Stimulated activated CD4-positive, alpha-beta T cell treated with anti-CD3 and anti-CD28 coated beads, Interleukin-1b, Interleukin-23, amount 100 ng/mL, for 1 hour (primary cell): ENCODE measurements at places on chromosomes 6 and 20.

GRCh38 chr20:1357921-1358671 lies 29.2 kb upstream of the SDCBP2 start:
- no peak for DNase-seq

GRCh38 chr6:3372184-3372846 lies 84.5 kb downstream of the SLC22A23 start:
- no peak for DNase-seq

DNA sequence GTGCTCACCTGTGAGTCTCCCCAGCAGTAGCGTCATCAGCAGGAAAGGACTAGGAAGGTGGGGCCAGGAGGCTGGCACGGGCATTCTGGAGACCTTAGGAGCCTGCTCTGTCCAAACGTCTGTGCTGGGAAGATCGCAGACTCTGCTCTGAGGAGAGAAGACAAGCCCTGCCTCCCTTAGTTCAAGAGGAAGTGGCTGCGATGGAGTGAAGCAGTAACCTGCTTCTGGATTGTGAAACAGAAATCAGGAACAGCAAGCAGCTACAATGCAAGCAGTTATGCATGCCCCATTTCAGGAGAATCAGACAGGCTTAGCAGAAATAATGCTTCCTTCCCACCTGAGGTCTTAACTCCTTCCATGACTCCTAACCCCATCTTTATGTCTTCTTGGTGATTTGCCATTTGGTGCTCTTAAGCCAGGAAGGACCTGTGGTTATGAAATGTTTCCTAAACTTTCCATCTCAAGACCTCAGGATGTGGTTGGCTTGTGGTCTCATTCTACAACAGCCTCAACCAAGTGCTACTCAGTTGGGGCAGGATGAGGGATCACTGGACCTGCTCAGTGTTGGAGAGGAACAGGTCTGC lies at the start of gene SIRPB1:
Gene SIRPB1, minus strand, starts transcription at position 149 of the 584 bp plus-strand sequence. Its CDS starts 65 bp downstream, at position 84.
- DNase-seq: no peak

- DNase-seq: no peak
Observed at GRCh38 chr6:37038292-37039198, 33.1 kb downstream of the FGD2 start.

GRCh38 chr6:170152124-170152926 lies 138.6 kb downstream of the DLL1 start:
- no peak for DNase-seq

- DNase-seq: no peak
Observed at GRCh38 chr20:5737966-5738365, 12.2 kb upstream of the SHLD1 start.

GRCh38 chr6:56849896-56850295 lies 105.0 kb upstream of the BEND6 start:
- DNase-seq: no peak

GRCh38 chr20:53579266-53579580 lies 14.4 kb downstream of the ZNF217 start:
- no peak for DNase-seq

DNA sequence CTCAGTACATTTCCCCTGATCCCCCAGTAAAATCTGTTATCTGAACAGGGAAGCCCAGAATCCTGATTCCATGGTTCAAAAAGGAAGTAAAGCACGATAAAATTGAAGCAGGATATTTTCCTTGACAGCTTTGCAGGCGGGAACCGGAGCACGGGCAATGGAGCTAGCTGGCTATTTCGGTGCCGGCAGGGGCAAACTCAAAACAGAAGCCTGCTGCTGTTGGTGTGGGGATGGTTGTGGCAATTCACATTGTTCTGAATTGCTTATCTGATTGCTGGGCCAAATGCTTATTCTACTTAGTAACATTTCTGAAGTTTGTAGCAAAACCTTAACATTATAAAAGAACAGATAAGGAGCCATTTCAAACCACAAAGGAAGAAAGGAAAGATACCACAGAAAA lies 172.4 kb downstream of the MMS22L start:
- DNase-seq: no peak

DNA sequence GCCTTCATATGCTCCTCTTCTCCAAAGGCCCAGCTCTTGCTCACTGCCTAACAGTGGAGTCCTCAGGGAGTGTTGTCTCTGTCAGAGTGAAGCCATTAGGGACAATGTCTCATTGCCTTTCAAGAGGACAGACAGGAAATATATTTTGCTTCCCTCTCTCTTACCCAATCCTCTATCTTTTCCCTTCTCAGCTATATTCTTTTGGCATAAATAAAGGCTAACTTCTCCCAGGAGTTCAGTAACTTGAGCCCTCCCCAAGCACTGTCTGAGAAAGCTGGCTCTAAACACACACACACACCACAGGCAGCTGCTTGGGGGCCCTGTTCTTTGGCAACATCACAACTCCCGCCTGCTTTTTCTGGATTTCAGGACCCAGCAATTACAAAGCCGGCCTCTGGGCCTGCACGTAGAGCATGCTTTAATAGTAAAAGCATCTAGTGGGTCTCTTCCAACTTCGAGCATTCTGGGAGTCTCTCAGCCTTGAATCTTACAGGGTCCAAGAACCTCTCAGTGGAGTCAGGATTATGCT lies 34.7 kb upstream of the LAMA4 start:
- DNase-seq: no peak

DNA sequence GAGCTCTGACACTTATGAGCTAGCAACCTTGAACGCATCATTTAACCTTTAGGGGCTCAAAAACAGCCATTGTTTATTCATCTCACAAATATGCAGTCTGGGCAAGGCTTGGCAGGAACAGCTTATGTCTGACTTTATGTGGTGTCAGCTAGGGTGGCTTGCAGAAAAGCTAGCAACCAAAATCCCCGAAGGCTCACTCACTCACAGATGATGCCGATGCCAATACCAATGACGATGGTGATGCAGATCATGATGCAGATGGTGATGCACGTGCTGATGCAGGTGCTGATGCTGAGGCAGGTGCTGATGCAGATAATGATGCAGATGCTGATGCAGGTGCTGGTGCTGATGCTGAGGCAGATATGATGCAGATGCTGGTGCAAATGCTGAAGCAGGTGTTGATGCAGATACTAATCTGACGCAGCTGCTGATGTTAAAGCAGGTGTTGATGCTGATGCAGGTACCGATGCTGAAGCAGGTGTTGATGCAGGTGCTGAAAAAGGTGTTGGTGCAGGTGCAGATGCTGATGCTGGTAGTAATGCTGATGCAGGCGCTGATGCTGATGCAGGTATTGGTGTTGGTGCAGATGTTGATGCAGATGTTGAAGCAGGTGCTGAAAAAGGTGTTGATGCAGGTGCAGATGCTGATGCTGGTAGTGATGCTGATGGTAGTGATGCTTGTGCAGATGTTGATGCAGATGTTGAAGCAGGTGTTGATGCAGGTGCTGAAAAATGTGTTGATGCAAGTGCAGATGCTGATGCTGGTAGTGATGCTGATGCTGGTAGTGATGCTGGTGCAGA lies 195.6 kb downstream of the NFATC2 start:
- no peak for DNase-seq
